Upper lobe of left lung (tissue), 6 donors: ENCODE measurements at places on chromosomes 3 and 15. TPM values are rescaled to one million over a fixed set of nuclear protein-coding genes. Genes with fewer than 3 reads are reported as not detected.
A peak's percentile ranks its signal among the peaks of the same experiment; 100 is the strongest.

GRCh38 chr3:45618081-45618509, 23.5 kb downstream of the LIMD1 start:
- no peak overlapping the region for H3K4me3 ChIP-seq
- H3K4me1 ChIP-seq: peaks cover 25% of the 10 kb centered on the region
- DNase-seq: peak; percentile 76
- no peaks in the 10 kb centered on the region for H3K27me3 ChIP-seq

The SCG3 gene
- 0.14 TPM for total RNA-seq

The XIRP1 gene
- total RNA-seq: 0.10 TPM

The SLC22A14 gene
- not detected for total RNA-seq

The GLDN gene
- total RNA-seq: 84.2 TPM

DNA sequence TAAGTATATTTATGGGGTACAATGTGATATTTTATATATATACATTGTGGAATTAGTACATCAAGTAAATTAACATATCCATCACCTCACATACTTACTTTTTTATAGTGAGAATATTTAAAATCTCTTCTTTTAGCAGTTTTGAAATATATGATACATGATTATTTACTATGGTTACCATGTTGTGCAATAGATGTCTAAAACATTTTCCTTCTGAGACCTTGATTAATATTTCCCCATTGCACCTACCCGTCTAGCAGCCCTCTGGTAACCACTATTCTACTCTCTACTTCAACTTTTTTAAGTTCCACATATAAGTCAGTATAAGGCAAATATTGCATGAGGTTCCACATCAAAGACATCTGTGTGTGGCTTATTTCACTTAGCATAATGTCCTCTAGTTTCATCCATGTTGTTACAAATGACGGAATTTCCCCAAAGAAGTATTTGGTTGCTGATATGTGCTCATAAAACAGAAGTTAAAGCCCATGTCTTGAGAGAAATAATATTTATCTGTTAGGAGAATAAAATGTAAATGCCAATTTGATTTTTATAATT, 29.6 kb upstream of the NFKBIZ start:
- H3K36me3 ChIP-seq: peaks cover 12% of the 10 kb centered on the region
- DNase-seq: no peak
- no peak overlapping the region for H3K27ac ChIP-seq
- no peaks in the 10 kb centered on the region for H3K27me3 ChIP-seq

DNA sequence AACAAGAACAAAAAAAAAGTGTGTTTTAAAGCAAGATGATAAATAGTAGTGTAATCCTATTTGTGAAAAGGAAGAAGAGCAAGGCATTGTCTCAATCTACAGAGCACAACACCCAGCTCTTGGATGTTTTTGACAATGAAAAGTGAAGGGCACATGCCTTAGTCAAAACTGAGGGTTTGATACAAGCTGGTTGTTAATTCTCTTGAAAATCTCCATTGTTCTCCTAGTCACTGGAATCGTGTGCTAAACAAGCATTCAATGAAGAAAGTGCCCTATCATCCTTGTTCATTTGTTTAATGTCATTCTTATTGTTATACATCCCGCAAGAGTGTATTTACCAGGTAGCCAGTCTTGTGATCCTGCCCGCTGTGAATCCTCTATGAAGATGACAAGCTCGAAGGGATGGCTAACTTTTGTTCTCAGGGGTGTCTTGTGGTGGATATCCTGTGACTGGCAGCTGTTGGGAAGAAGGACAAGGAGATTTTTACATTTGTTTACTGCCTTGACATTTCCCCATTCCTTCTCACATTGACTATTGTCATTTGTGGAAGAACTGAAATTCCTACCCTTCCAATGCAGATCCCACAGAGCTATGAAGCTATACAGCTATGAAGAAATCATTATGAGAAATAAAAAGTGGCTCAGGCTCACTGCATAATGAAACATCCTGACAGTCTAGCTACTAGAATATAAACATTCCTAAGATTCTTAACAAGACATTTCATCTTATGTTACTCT, 175.9 kb downstream of the VGLL3 start:
- no peak overlapping the region for H3K27ac ChIP-seq
- no peak overlapping the region for H3K4me3 ChIP-seq
- no peaks in the 10 kb centered on the region for H3K36me3 ChIP-seq

- no peak overlapping the region for H3K4me3 ChIP-seq
- no peak for DNase-seq
- H3K4me1 ChIP-seq: peaks cover 97% of the 10 kb centered on the region
- peak overlapping the region; percentile 97 for H3K27ac ChIP-seq
- H3K36me3 ChIP-seq: peaks cover 45% of the 10 kb centered on the region
These were observed 16.9 kb downstream of the AMOTL2 start for GRCh38 chr3:134357261-134357913.

DNA sequence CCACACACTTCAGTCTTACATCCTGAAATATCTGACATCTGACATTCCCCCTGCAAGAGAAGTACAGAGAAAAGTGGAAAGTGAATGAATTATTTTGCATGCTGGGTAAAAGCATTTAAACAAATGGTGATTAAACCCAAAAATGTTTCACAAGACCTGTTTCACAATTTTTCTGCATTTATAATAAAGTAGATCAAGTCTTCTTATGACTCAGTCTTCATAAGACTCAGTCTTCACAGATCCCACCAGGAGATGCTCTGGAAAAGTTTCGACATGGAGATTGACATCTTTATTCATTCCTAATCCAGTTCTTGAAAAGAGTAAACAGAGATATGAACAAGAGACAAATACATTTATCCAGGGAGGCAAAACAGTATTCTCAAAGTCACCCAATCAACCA, 13.2 kb upstream of the EDC3 start:
- no peaks in the 10 kb centered on the region for H3K27me3 ChIP-seq
- DNase-seq: no peak
- no peak overlapping the region for H3K4me3 ChIP-seq
- no peak overlapping the region for H3K27ac ChIP-seq
- no peaks in the 10 kb centered on the region for H3K36me3 ChIP-seq
- no peaks in the 10 kb centered on the region for H3K4me1 ChIP-seq

- DNase-seq: no peak
- H3K27ac ChIP-seq: no peak overlapping the region
- H3K4me3 ChIP-seq: no peak overlapping the region
- H3K36me3 ChIP-seq: no peaks in the 10 kb centered on the region
- no peaks in the 10 kb centered on the region for H3K27me3 ChIP-seq
- no peaks in the 10 kb centered on the region for H3K4me1 ChIP-seq
These were observed 36.5 kb downstream of the SLC6A20 start for GRCh38 chr3:45759851-45760250.

DNA sequence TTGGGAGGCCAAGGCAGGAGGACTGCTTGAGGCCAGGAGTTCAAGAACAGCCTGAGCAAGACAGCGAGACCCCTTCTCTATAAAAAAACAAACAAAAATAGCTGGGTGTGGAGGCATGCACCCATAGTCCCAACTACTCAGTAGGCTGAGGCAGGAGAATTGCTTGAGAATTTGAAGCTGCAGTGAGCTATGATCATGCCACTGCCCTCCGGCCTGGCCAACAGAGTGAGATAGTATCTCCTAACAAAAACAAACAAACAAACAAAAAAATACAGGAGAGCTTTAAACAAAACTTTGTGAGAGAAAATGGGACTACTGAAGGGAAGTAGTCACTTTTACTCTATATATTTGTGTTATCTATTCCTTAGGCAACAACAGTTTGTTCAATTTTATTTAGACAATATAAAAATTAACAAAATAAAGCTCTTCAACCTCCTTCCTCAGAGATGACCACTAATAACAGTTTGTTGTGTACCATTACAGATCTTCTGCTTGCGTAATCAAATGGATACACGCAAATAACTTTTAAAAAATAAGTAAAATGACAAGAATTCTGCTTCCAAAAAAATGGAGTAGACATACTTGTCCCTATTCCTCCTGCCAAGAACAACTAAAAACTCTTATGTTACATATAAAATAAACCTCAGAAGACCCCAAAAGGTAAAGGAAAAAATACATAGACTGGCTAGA, 17.4 kb downstream of the PHC3 start:
- H3K27ac ChIP-seq: no peak overlapping the region
- DNase-seq: no peak
- peaks cover 5% of the 10 kb centered on the region for H3K4me1 ChIP-seq
- no peaks in the 10 kb centered on the region for H3K27me3 ChIP-seq

DNA sequence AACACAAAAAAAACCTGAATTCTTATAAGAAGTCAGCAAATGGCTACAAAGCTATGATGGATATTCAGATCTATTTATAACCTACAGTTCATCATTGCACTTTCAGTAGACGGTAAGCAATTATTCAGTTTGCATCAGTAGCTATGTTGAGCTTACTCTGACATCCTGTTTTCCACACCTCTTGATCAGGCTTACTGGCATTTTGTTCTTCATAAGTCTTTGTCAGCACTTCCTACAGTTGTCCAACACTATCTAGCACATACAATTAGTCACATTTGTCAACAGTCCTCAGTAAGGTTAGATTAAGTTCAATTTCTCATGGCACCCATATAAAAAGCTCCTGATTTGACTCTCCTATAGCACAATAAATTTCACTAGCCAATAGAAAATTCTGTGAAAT, 71.2 kb upstream of the ST3GAL6 start:
- DNase-seq: no peak
- no peaks in the 10 kb centered on the region for H3K4me1 ChIP-seq
- H3K36me3 ChIP-seq: no peaks in the 10 kb centered on the region
- H3K27me3 ChIP-seq: no peaks in the 10 kb centered on the region
- H3K4me3 ChIP-seq: no peak overlapping the region
- H3K27ac ChIP-seq: no peak overlapping the region

DNA sequence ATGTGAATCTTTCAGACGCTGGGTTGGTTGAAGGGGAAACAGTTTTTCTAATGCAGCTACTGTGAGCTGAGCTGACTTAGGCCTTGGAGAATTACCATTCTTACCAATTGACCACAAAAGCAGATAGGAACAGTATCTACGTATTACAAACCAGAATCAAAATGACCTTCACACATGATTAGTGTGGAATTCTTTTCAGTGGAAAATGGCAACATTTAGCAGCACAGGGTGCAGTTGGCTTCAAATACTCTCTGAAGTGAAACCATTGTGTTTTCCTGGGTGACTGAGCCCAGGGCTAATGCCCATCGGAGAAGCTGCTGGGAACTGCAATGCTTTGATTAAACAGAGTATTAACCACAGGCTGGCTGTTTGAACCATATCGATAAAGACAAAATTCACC, 40.2 kb upstream of the GOLGA8J start:
- no peaks in the 10 kb centered on the region for H3K27me3 ChIP-seq
- no peaks in the 10 kb centered on the region for H3K36me3 ChIP-seq
- H3K4me3 ChIP-seq: no peak overlapping the region
- H3K27ac ChIP-seq: no peak overlapping the region
- peaks cover 7% of the 10 kb centered on the region for H3K4me1 ChIP-seq

- peak; percentile 36 for DNase-seq
- H3K27me3 ChIP-seq: no peaks in the 10 kb centered on the region
- H3K36me3 ChIP-seq: no peaks in the 10 kb centered on the region
These were observed 47.7 kb downstream of the CYP11A1 start for GRCh38 chr15:74319596-74320351.

- peaks cover 5% of the 10 kb centered on the region for H3K4me1 ChIP-seq
- H3K27me3 ChIP-seq: no peaks in the 10 kb centered on the region
- no peak overlapping the region for H3K4me3 ChIP-seq
- no peak for DNase-seq
- H3K36me3 ChIP-seq: peaks cover 28% of the 10 kb centered on the region
These were observed 103.1 kb downstream of the LRIG1 start for GRCh38 chr3:66397745-66398144.
